Lower lobe of right lung (tissue), 2 donors: ENCODE measurements at places on chromosomes 2 and 18. TPM values are rescaled to one million over a fixed set of nuclear protein-coding genes. Genes with fewer than 3 reads are reported as not detected.
A peak's percentile ranks its signal among the peaks of the same experiment; 100 is the strongest.

SPHKAP gene
- total RNA-seq = 0.06 TPM

DNAJC5G gene
- not detected for total RNA-seq

DNA sequence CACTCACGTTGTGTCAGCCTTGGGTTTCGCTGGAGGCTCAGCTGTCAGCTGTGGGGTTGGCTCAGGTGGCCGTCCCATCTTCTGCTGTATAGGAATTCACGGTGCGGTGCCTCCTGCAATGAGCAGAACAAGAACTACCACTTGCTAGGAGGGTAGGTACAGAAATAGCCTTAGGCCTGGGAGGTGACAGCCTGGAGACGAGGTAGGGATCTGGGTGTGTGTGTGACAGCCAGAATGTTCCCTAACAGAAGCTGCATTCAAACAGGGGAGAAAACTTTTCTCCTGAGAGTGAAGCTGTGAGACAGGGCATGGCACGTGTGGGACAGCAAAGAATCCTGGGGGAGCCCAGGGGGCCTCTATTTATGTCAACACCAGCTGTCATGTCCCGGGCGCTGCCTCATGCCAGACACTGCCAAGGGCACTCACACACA is 8.4 kb upstream of the MAL start:
- no peaks in the 10 kb centered on the region for H3K36me3 ChIP-seq
- no peak for DNase-seq
- H3K4me3 ChIP-seq = no peak overlapping the region
- H3K27ac ChIP-seq = no peak overlapping the region

DNA sequence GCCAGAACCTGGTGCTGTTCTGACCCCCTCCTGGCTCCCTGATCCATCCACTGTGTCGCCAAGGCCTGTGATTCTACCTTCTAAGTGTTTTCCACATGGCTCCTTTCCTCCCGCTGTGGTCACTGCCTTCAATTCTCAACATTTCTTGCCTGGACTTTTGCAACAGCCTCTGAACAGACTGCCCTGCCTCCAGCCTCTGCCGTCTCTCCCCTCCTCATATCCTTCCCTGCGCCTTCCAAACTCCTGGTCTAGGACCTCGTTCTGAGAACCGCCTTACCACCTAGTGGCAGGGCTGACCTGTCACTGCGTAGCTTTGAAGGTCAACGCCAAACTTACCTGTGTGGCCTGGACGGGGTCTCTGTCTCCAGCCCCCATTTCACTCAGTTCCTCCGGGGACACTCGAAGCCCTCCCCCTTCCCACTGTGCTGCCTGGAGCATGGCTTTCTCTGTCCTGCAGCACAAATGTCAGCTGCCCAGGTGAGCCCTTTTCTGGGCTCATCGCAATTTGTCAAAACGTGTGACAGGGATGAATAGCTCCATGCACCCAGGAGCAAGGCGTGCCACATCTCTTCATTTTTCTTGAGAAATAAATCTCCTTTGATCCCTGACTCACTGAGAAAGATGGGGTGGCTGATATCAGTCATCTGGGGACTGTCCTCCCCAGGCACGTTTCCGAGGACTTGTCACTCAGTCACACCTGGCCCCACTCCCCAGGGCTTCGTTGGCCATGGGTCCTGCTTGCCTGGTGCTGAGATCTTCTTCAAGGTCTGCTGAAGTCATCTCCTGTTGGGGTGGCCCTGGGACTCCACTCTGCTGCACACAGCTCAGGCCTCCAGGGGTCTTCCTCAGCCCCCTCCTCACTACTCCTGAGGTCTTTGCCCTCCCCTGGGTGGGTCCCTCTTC is 46.7 kb downstream of the LDLRAD4 start:
- no peak for DNase-seq
- H3K27ac ChIP-seq = no peak overlapping the region
- H3K4me3 ChIP-seq = no peak overlapping the region

DNA sequence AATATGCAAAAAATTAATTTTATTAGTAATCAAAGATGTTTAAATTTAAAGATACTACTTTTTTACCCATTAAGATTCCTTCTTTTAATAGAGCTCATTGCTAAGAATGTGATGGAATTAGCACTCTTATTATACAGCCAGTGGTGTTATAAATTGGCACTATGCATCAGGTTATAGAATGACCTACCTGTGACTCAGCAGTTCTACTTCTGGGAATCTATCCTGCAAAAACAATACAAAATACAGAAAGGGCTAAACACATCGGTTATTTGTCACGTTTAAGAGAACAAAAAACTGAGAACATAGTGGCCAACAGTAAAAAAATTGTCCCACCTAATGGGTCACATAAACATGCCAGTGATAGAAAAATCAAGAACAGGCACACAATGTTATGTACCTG is 9.4 kb upstream of the ADD2 start:
- DNase-seq = no peak
- H3K27ac ChIP-seq = no peak overlapping the region
- H3K36me3 ChIP-seq = no peaks in the 10 kb centered on the region
- no peaks in the 10 kb centered on the region for H3K4me1 ChIP-seq

- H3K4me1 ChIP-seq = no peaks in the 10 kb centered on the region
- H3K4me3 ChIP-seq = no peak overlapping the region
- no peaks in the 10 kb centered on the region for H3K27me3 ChIP-seq
- H3K27ac ChIP-seq = no peak overlapping the region
Observed at GRCh38 chr2:40404517-40404916, 47.4 kb downstream of the SLC8A1 start.

DNA sequence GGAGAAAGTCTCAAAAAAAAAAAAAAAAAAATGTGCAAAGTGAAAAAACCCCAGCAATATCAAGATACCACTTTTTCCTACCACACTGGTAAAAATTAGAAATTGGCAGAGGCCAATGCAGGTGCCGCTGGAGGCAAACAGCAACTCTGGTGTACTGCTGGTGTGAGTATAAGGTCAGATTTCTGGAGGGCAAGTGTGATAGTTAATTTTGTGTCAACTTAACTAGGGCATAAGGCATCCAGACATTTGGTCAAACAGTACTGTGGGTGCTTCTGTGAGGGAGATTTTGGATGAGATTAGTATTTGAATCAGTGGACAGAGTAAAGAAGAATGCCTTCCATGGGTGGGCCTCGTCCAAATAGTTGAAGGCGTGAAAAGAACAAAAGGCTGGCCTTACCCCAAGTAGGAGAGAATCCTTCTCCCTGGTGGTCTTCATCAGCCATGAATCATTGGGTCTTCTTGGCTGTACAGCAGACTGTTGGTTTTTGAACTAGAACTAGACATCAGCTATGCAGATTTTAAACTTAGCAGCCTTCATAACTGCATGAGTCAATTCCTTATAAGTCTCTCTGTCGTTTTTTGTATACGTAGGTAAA is 52.8 kb upstream of the FHL2 start:
- no peaks in the 10 kb centered on the region for H3K36me3 ChIP-seq
- H3K27ac ChIP-seq = no peak overlapping the region
- no peak overlapping the region for H3K4me3 ChIP-seq

GRCh38 chr2:120602251-120602650 is 133.4 kb upstream of the GLI2 start:
- no peak for DNase-seq
- H3K27ac ChIP-seq = no peak overlapping the region
- no peaks in the 10 kb centered on the region for H3K4me1 ChIP-seq
- H3K36me3 ChIP-seq = no peaks in the 10 kb centered on the region
- no peaks in the 10 kb centered on the region for H3K27me3 ChIP-seq
- H3K4me3 ChIP-seq = no peak overlapping the region

DNA sequence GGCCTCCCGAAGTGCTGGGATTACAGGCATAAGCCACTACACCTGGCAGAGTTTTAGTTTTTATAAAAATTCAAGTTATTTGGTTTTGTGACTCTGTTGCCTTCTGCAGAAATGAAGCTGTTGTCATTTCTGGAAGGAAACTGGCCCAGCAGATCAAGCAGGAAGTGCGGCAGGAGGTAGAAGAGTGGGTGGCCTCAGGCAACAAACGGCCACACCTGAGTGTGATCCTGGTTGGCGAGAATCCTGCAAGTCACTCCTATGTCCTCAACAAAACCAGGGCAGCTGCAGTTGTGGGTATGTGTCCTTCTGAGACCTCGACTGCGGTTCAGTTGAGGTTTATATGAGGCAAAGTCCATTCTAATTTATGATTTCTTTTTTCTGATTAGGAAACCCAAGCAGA is 7.2 kb downstream of the MTHFD2 start:
- peak overlapping the region; percentile 66 for H3K27ac ChIP-seq
- peaks cover 31% of the 10 kb centered on the region for H3K4me1 ChIP-seq
- no peaks in the 10 kb centered on the region for H3K27me3 ChIP-seq
- no peak overlapping the region for H3K4me3 ChIP-seq
- H3K36me3 ChIP-seq = peaks cover 30% of the 10 kb centered on the region

GRCh38 chr18:7846335-7846734 is 279.2 kb downstream of the PTPRM start:
- no peak for DNase-seq
- H3K36me3 ChIP-seq = no peaks in the 10 kb centered on the region
- H3K27ac ChIP-seq = no peak overlapping the region
- H3K4me3 ChIP-seq = no peak overlapping the region
- no peaks in the 10 kb centered on the region for H3K4me1 ChIP-seq

DNA sequence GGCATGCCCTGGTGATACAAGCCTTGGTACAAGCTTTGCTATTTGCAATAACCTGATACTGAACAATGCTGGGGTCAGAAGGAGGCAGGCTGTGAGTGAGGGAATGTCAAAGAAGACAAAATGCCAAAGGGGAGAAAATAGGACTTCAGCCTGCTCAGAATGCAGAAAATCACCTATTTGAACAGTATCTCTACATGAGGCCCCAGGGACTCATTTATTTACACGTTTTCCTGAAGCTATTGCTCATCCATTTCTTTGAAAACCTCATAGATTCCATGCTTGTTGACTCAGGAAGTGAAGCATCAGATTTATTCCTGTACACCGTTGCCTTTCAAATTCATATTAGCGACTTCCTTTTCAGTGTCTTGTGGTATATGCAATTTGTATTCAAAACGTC is 69.4 kb upstream of the CBLN2 start:
- H3K4me3 ChIP-seq = no peak overlapping the region
- DNase-seq = no peak
- H3K27me3 ChIP-seq = no peaks in the 10 kb centered on the region
- H3K36me3 ChIP-seq = no peaks in the 10 kb centered on the region
- no peaks in the 10 kb centered on the region for H3K4me1 ChIP-seq

DNA sequence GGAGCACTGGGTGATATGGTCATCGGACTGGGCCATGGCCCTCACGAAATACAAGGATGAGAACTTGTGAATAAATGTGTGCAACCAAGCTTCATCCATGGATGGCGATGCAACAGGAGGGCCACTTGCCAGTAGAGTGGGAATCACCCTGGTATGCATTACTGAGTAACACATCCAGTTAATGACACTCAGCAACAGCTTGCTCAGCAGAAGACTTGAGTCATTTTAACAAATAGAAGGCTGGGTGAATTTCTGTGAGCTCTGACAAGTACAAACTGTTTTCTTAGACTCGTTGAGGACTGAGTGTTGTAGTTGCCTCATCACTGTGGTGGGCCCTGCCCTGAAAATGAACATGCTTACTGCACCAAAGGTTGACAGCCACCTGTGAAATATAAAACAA is 221.6 kb downstream of the NCKAP5 start:
- H3K27me3 ChIP-seq = no peaks in the 10 kb centered on the region
- no peak overlapping the region for H3K27ac ChIP-seq
- no peak overlapping the region for H3K4me3 ChIP-seq
- H3K4me1 ChIP-seq = no peaks in the 10 kb centered on the region
- no peaks in the 10 kb centered on the region for H3K36me3 ChIP-seq
- no peak for DNase-seq

DNA sequence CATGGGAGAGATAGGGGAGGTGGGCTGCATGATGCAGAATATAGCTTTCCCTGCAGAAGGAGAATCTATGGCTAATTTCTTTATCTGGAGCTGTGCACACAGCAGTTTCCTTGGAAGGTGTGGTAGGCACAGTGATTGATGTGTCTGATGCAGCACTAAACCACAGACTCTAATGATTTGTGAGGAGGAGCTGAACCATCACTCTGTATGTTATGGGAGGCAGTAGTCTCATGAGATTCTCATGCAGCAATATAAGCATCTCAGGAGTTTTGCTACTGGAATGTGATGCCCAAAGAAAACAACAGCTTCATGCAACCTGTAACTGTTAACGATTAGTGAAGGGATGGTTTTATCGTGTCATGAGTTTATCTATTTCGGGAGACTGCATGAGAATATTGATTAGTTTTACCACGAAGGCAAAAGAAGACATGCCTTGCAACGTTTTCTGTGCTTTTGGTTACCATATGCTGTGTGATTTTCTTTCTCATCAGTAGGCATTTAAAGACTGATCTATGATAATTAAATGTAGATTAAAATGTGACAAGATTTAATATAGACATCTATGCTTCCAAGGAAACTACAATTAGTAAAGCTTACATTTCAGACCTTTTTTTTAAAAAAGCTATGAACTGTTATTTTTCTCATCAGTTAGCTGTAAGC is 286.8 kb downstream of the ARL6IP6 start:
- no peaks in the 10 kb centered on the region for H3K27me3 ChIP-seq
- no peaks in the 10 kb centered on the region for H3K36me3 ChIP-seq
- H3K4me3 ChIP-seq = no peak overlapping the region
- no peak overlapping the region for H3K27ac ChIP-seq
- no peak for DNase-seq

DNA sequence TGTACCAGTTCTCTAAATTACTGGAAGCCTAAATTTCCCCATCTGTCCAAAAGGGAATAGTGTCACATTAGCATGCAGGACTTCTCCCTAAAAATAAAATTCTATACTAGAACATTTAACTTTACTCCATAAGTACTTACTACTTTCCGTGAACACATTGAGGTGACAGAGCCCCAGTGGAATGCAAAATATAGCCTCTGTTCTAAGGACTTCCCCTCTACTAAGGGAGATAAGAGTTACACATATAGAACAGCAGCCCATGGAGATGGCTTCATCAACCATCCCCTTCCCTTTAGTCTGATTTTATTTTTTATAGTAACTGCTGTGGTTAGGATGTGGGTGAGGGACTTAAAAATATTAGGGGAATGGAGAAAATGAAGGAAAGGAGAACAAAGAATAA is 68.9 kb upstream of the STPG4 start:
- no peak for DNase-seq
- H3K4me1 ChIP-seq = peaks cover 22% of the 10 kb centered on the region
- H3K4me3 ChIP-seq = no peak overlapping the region
- no peak overlapping the region for H3K27ac ChIP-seq

- H3K36me3 ChIP-seq = peaks cover 85% of the 10 kb centered on the region
- no peaks in the 10 kb centered on the region for H3K27me3 ChIP-seq
- no peak overlapping the region for H3K4me3 ChIP-seq
- no peak for DNase-seq
- no peaks in the 10 kb centered on the region for H3K4me1 ChIP-seq
Observed at GRCh38 chr2:171788316-171788993, 101.2 kb downstream of the DYNC1I2 start.

DNA sequence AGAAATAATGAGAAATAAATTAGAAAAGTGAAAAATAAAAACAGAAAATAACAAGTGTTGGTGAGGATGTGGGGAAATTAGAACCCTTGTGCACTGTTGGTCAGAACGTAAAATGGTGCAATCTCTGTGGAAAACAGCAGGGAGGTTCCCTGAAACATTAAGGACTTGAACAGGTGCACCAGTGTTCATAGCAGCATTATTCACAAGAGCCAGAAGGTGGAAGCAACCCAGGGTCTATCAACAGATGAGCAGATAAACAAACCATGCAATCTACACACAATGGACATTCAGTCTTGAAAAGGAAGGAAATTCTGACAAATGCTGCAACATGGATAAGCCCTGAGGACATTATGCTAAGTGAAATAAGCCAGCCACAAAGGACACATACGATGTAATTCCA is 58.2 kb upstream of the TFCP2L1 start:
- H3K4me1 ChIP-seq = no peaks in the 10 kb centered on the region
- H3K36me3 ChIP-seq = peaks cover 94% of the 10 kb centered on the region
- no peak overlapping the region for H3K4me3 ChIP-seq
- H3K27me3 ChIP-seq = no peaks in the 10 kb centered on the region
- no peak for DNase-seq

GRCh38 chr2:27720004-27720551 is 51.4 kb upstream of the MRPL33 start:
- H3K36me3 ChIP-seq = no peaks in the 10 kb centered on the region
- H3K27ac ChIP-seq = no peak overlapping the region
- H3K4me3 ChIP-seq = no peak overlapping the region
- no peak for DNase-seq
